ENCODE measurements at places on chromosomes 7 and 10.
A peak's percentile ranks its signal among the peaks of the same experiment; 100 is the strongest.

DNA sequence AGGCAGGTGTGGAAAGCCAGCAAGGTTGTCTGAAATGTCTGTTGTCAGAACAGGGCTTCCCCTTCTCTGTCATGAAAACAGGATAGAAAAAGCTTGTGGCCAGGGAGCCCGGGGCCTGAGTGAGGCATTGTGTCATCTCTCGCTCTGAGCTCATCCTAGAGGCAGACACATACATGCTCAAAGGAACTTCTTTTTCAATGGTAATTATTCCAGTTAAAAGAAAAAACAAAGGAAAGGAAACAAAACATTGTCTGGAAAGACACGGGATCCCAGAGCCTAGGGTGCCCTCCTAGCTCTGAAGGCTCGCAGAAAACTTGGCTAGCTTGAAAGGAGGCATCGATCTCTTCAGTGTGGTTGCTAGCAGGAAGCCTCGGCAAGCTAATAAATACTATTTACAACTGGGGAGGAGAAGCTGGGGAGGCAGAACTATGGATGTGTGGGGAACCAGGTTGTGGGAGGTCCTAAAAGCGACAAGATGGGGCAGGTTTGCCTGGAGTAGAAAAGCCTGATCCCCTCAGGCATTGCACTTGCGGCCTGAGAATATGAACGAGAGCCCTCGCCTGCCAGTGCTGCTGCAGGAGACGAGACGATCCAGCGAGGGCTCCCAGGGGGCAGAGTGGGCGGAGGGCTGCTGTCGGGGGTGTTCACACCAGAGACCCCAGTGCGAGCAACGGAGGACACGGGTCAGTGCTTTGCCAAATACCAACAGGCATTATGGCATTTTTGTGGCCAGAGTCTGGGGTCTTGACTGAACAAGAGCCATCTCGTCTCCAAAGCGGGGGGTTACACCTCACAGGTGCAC lies 32.8 kb upstream of the DGKI start:
- DNase-seq: peak; percentile 68

DNA sequence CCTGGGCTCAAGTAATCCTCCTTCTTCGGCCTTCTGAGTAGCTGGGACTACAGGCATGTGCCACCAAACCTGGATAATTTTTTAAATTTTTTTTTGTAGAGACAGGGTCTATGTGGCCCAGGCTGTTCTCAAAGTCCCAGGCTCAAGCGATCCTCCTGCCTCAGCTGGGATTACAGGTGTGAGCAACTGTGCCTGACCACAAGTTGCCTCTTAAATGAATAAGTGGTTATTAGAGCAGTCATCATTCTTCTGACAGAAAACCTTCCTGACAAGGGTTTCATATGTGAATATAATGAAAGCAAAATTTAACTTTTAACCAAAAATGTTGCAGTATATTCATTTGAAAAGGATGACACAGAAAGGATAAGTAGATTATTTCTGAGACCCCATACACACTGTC lies 532.5 kb downstream of the GRM8 start:
- DNase-seq: no peak

DNA sequence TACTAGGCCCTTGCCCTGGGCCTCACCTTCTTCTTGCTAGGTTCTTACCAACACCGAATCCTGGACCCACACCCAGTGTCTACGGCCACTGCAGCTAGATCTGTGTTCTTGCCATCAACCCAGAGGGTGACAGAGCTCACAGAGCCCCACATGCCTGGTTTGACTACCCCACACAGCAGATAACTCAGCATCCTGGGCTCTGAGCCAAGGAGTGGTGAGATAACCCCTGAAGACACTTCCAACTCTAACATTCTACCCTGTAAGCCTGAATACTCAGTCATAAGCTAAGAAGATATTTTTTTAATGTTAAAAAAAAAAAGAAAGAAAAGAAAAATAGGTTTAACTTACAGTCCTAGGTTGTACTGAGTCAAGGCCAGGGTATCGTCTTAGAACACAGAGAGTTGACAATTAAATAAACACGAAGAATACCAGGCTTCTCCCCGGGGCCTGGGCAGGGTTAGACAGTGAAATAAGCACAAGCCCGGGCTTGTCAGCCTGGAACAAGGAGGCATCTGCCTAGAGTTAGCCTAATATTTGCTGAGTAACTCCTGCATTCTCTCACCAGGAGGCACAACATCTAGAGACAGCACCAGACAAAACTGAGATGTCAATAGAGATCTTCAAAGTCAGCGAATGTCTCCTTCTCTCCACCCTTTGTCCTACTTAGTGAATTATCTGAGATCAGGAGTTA lies 556.5 kb upstream of the LRRN3 start:
- peak; percentile 6 for DNase-seq

DNA sequence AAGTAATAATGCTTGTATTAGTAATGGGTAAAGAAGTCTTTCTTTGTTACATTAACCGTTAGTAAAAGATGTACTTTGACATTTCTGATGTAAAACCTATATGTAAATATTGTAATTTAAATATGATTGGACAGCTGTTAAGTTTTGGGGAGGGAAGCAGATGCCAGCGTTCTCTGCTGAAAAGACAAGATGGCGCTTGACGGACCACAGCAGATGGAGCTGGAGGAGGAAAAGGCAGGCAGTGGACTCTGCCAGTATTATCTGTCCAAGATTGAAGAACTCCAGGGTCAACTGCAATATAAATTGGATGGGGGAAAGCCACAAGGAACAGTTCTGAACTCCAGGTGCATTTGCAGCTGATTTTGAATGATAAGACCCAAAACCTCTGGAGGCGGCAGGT lies 86.9 kb downstream of the ZNRF2 start:
- DNase-seq: no peak

GRCh38 chr7:18345641-18346234 lies 149.8 kb upstream of the HDAC9 start:
- DNase-seq: peak; percentile 70

GRCh38 chr7:126780993-126781392 lies 471.7 kb downstream of the GRM8 start:
- DNase-seq: no peak

GRCh38 chr7:73896454-73896853 lies 35.5 kb downstream of the TMEM270 start:
- DNase-seq: peak; percentile 67

- no peak for DNase-seq
Measured at GRCh38 chr10:76928565-76928964, 709.0 kb downstream of the KCNMA1 start.

DNA sequence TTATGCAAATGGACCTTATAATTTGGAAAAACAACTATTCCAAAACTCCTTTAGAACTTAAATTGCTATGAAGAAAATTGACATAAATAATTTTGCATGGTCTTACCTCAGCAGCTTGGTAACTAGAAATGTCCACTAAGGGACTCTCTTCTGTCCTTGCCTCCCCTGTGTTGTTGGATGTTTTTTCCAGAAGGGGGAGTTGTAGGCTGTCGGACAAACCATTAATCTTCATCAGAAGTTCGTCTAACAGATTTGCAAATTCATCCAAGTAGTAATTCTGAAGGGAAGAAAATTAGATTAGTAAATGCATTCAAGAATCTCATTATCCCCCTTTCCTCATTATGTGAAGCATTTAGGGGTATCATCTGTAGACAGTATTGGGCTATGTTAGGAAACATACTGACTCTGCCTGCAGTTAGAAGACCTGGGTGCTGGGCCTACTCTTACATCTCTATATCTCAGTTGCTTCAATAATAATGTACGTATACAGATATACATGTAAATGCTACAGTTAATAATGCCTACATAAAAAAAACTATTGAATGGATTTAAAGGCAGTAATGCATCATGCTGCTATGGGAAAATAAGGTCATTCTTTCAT lies 155.6 kb downstream of the PKD1L1 start:
- DNase-seq: peak; percentile 68

- no peak for DNase-seq
Measured at GRCh38 chr10:52357971-52358370, 43.9 kb downstream of the DKK1 start.

DNA sequence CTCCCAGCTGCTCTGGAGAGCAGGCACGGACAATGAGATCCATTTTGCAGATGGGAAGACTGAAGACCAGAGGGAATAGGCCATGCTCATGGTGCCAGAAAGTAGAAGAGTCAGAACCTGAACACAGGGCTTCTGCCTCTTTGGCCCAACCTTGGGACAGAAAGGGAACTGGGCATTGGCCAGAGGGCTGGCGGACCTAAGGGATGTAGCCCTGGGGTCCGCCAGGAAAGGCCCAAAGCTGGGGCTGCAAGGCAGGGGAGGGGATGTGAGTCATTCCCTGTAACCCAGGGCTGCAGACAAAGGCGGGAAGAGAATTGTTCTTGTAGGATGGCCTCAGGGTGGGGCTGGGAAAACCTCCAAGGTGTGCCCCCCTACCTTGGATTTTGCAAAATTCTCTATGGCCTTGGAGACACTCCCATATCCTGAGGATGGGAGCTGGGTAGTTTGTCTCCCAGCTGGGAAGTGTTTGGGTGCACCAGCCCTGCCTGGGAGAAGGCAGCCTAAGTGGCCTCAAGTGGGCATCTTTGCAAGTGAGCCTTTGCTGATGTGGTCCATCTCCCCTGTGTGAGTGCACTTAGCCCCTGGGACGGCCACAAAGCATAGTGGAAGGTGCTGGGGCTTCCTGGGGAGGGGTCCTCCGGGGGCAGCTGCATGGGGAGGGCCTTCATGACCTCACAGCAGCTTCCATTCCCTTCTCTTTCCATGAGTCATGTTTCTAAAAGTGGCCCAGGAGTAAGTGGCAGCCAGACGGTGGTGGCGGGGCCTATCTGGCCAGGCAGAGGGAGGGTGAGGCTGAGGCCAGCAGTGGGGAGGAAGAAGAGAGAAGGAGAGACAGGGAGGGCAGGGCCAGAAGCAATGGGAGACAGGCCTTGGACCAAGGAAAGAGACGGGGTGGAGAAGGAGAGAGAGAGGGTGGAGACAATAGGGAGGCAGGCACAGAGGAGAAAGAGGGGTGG lies 9.2 kb downstream of the AQP1 start:
- DNase-seq: peak; percentile 42

GRCh38 chr10:75288140-75288711 lies 52.5 kb upstream of the COMTD1 start:
- no peak for DNase-seq

DNA sequence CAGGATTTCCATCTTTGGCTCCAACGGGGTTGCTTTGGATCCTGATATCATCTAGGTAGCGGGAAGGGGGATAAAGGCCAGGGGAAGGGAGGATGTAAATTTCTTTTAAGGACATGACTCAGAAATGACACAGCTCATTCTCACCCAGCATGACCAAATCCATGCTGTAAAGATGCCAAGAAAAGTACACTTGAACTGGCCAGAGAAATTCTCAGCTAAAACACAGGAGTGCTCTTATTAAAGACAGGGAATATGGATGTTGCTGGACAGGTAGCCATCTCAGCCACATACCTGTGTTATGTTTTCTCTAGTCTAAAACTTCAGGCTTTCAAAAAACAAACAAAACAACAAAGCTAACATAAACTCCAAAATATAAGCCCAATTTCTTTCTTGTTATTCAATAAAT lies 68.3 kb downstream of the NAMPT start:
- peak; percentile 96 for DNase-seq

- peak; percentile 36 for DNase-seq
Measured at GRCh38 chr7:47148536-47149207, 433.2 kb downstream of the TNS3 start.

GRCh38 chr10:10295537-10295936 lies 722.1 kb upstream of the CELF2 start:
- DNase-seq: no peak

DNA sequence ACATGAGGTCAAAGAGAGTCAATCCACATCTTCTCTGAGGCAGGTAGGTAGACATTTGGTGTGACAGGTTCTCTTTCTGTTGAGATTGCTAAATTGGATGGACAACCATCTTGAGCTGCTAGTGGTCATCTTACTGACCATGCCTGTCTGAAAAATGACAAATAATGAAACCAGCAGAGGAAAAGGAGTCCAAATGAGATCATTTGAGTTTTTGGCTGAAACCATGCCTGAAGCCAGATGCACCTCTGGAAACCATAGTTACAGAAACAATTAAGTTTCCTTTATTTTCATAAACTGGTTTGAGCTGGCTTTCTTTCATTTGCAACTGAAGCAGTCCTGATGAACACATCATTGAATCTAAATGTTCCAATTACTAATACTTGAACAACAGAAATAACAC lies 100.6 kb downstream of the ZNF438 start:
- DNase-seq: no peak

GRCh38 chr7:50756180-50756579 lies 26.5 kb downstream of the GRB10 start:
- DNase-seq: no peak

DNA sequence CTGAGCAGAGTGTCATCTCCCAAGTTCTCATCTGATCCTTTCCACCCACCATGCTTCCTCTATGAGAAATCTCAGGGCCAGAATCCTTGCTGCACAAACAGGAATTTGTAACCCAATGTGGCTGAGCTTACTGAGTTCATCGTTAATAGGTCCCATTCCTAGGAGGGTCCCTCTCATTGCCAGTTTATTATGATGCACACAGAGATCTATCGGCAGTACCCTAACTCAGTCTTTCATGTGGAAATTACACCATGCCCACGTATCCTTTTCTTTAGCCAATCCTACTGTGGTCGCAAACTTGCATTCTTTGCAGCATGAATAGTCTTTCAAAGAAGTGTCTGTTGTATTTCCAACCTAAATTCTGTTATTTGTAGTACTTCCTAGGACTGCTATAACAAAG lies 12.1 kb downstream of the TMEM236 start:
- no peak for DNase-seq

DNA sequence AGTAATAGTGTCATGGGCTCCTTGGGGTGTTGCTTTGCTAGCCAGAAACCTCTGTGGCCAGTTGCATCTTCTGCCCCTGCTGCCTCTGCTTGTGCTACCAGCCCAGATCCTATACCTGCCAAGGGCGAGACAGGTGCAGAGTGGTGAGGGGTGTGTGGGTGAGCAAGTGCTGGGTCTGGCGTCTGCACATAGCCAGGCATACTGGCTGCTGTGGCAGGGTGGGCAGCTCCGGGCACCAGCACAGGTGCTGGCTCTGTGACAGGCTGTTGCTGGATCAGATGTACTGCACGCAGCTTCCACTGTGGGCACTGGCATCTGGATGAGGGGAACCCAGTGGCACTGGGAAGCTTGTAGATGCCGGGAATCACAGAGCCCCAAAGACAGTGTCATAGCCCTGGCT lies 148.4 kb downstream of the NXPH1 start:
- DNase-seq: no peak

- peak; percentile 57 for DNase-seq
Measured at GRCh38 chr10:99930731-99931550, 78.8 kb downstream of the DNMBP start.

DNA sequence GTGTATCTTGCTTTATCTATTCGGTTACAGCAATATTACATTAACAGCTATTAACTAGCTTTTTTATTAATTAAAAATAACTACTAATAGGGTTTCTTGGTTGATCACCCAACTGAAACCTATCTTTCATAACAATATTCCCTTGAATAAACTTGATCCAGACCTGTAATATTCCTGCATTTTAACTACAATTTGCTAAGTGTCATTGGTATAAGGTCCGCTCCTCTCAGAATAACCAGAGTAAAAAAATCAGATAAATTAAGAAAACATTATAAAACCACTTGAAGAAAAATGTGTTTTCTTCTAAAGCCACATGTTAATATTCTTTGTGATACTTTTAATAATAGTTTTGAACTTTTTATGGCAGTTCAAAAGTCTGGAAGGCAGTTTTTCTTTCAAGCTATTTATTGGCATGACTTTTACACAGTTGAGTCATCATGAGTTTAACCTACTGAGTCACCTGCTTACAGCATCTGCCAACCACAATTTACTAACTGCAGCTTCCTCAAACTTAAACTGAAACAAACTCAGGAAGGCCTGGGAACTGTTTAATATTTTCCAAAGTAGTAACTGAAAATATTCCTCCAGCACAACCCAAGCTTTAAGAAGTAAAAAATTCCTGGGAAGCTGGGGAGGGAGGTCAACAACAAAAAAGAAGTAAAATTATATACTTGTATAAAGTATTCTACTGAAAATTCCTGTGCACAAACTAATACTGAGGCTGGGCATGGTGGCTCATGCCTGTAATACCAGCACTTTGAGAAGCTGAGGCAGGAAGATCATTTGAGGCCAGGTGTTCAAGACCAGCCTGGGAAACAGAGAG lies 103.2 kb downstream of the NRBF2 start:
- peak; percentile 95 for DNase-seq
